T-cell (primary cell): ENCODE measurements at places on chromosomes 6 and 20.

GRCh38 chr6:160238278-160238711 is 20.3 kb downstream of the SLC22A2 start:
- H3K27me3 ChIP-seq, result peaks cover 4% of the 10 kb centered on the region
- H3K36me3 ChIP-seq, result no peaks in the 10 kb centered on the region
- no peaks in the 10 kb centered on the region for H3K4me1 ChIP-seq
- no peak overlapping the region for H3K4me3 ChIP-seq
- no peak overlapping the region for H3K27ac ChIP-seq

- H3K27me3 ChIP-seq, result no peaks in the 10 kb centered on the region
- H3K27ac ChIP-seq, result no peak overlapping the region
- no peaks in the 10 kb centered on the region for H3K4me1 ChIP-seq
Observed at GRCh38 chr6:88238065-88238464, 71.9 kb upstream of the CNR1 start.

- no peaks in the 10 kb centered on the region for H3K4me1 ChIP-seq
- no peaks in the 10 kb centered on the region for H3K27me3 ChIP-seq
- no peak overlapping the region for H3K4me3 ChIP-seq
Observed at GRCh38 chr20:59214606-59215547, 51.3 kb downstream of the ZNF831 start.

- H3K27ac ChIP-seq, result no peak overlapping the region
- H3K4me1 ChIP-seq, result peaks cover 9% of the 10 kb centered on the region
- H3K27me3 ChIP-seq, result no peaks in the 10 kb centered on the region
- no peak for DNase-seq
Observed at GRCh38 chr6:157672726-157673412, 150.2 kb upstream of the SNX9 start.

- DNase-seq, result no peak
- H3K4me1 ChIP-seq, result no peaks in the 10 kb centered on the region
- no peak overlapping the region for H3K4me3 ChIP-seq
- H3K27me3 ChIP-seq, result no peaks in the 10 kb centered on the region
Observed at GRCh38 chr6:12001004-12001705, 11.0 kb upstream of the HIVEP1 start.

GRCh38 chr6:36780442-36781177 is 58.6 kb downstream of the CPNE5 start:
- no peak for DNase-seq
- no peaks in the 10 kb centered on the region for H3K4me1 ChIP-seq
- H3K27me3 ChIP-seq, result peaks cover 11% of the 10 kb centered on the region
- no peak overlapping the region for H3K27ac ChIP-seq

- no peaks in the 10 kb centered on the region for H3K36me3 ChIP-seq
- no peak overlapping the region for H3K4me3 ChIP-seq
- no peaks in the 10 kb centered on the region for H3K27me3 ChIP-seq
- no peak for DNase-seq
- no peak overlapping the region for H3K27ac ChIP-seq
Observed at GRCh38 chr6:64224819-64225218, 589.2 kb downstream of the PHF3 start.

- peaks cover 37% of the 10 kb centered on the region for H3K4me1 ChIP-seq
- no peaks in the 10 kb centered on the region for H3K27me3 ChIP-seq
- peaks cover 8% of the 10 kb centered on the region for H3K36me3 ChIP-seq
- H3K27ac ChIP-seq, result peak overlapping the region; percentile 99
- peak; percentile 17 for DNase-seq
Observed at GRCh38 chr6:137871831-137872454, 4.9 kb downstream of the TNFAIP3 start.

DNA sequence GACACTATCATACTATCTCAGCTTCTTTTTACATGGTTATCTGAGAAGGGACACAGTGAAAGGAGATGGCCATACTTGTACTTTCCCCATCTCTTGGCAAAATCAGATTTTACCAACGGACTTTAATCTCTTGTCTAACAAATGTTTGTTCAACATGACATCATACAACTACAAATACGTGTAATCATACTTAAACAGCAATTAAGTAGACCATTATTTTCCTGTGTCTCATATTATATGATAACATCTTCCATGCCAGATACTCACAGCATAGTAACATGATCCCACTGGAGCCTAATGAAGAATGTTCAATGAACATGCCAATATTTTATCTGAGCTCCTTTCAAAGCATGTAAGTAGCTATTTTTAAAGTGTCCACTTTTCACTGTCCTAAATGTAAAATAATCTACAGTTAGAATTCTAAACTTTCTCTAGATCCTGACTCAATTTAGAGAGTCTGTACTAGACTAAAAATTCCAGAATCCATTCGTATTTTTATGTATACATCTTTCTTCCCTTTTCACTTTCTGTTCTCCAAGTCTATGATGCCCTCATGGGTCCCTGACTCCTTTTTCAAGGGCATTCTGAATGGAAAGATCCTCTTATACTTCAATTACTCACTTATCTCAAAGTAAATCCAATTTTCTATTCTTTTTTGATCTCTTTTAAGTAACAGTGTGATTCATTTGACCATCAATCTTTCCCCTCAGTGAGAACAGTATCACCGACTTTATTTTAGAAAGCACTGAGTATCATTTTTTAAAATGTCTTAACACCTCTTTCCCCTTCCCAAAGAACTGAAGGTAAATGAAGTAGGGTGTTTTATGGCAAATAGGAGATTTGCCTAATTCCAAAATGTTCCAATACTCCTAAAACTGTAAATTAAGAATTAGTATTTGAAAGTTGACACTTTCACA is 133.5 kb downstream of the CDK19 start:
- H3K27me3 ChIP-seq, result no peaks in the 10 kb centered on the region
- no peak overlapping the region for H3K27ac ChIP-seq
- no peaks in the 10 kb centered on the region for H3K36me3 ChIP-seq
- DNase-seq, result no peak
- no peak overlapping the region for H3K4me3 ChIP-seq

DNA sequence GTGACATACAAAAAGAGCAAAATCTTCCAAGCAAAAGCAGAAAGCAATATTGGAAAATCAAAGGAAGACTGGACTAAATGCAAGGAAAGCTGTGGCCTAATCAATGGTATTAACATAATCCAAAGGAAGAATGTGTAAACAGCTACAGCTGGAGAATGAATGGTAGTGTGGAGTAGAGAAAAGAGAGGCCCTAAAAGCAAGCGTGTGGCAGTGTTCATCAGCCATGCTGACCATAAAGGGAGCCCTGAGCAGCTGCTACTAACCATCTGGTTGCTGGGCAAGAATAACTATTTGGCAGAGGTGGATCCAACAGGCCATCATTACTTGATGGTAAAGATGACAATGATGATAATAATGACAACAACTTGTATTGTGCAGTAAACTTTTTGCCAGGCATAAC is 148.5 kb upstream of the BEND6 start:
- H3K27ac ChIP-seq, result no peak overlapping the region
- no peaks in the 10 kb centered on the region for H3K4me1 ChIP-seq
- no peaks in the 10 kb centered on the region for H3K27me3 ChIP-seq
- H3K4me3 ChIP-seq, result no peak overlapping the region
- no peaks in the 10 kb centered on the region for H3K36me3 ChIP-seq

DNA sequence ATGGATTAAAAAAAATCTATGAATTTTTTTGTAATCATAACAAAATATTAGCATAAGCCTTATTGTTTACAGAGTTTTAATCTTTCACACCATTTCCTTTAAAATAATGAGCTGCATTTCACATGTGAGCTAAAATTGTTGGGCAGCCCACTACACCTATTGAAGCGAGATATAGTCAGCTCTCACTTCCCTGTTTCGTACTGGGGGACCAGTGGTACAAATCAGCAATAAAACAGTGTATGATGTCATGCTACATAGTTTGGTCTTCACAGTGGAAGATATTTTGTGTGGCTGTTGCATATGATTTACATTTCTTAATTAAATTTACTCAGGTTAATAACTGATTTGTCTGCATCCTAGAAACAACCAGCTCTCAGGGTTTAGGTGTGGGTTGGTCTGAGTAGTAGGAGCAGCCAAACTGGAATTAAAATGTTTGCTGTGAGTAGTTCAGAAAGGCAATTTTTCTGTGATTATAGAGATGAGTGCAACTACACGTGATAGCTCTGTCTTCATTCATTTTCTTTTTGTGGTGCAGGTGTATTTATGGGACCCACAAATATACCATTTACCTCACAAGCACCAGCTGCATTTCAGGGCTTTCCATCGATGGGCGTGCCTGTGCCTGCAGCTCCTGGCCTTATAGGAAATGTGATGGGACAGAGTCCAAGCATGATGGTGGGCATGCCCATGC is 99.3 kb downstream of the B3GAT2 start:
- H3K4me1 ChIP-seq, result no peaks in the 10 kb centered on the region
- no peak overlapping the region for H3K4me3 ChIP-seq
- no peaks in the 10 kb centered on the region for H3K27me3 ChIP-seq
- DNase-seq, result no peak
- no peak overlapping the region for H3K27ac ChIP-seq

DNA sequence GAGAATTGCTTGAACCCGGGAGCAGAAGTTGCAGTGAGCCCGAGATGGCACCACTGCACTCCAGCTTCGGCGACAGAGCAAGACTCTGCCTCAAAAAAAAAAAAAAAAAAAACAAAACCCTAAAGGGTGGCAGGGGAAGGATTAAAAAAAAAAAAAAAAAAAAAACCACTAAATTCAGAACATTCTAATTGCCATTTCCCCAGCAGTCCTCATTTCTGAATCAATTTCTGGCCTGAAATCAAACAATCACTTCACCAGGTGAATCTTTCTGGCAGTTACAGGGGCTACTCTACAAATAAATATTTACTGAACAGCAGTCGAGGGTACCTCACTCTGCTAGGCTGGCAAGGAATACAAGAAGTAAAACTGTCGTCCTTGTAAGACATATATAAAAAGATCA is 1.2 kb downstream of the UQCC1 start:
- peaks cover 10% of the 10 kb centered on the region for H3K4me1 ChIP-seq
- DNase-seq, result no peak
- no peak overlapping the region for H3K4me3 ChIP-seq
- no peaks in the 10 kb centered on the region for H3K27me3 ChIP-seq

DNA sequence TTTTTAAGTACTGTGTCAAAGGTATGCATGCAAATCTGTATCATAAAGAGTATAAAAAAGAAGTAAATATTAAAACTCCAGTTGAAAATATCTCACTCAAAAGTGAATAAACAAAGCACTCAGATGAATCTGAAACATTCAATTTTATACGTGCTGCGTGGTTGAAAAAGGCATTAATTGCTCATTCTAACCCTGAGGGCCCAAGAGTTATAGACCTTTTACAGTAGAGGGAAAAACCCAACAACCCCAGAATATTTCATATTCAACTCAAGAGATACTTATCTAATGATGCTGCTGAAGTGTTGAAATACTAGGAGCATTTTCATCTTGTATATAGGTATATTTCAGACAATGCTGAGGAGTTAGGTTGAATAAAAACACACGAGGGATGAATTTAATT is 862.8 kb upstream of the CITED2 start:
- no peaks in the 10 kb centered on the region for H3K36me3 ChIP-seq
- H3K4me1 ChIP-seq, result no peaks in the 10 kb centered on the region
- H3K4me3 ChIP-seq, result no peak overlapping the region
- no peaks in the 10 kb centered on the region for H3K27me3 ChIP-seq
- H3K27ac ChIP-seq, result no peak overlapping the region

GRCh38 chr20:920311-920710 is 4.2 kb upstream of the ANGPT4 start:
- no peaks in the 10 kb centered on the region for H3K36me3 ChIP-seq
- H3K4me3 ChIP-seq, result no peak overlapping the region
- H3K4me1 ChIP-seq, result no peaks in the 10 kb centered on the region
- DNase-seq, result no peak
- H3K27me3 ChIP-seq, result no peaks in the 10 kb centered on the region

GRCh38 chr20:39117491-39117890 is 155.3 kb downstream of the DHX35 start:
- no peaks in the 10 kb centered on the region for H3K36me3 ChIP-seq
- DNase-seq, result no peak
- no peak overlapping the region for H3K27ac ChIP-seq
- H3K27me3 ChIP-seq, result peaks cover 31% of the 10 kb centered on the region
- no peaks in the 10 kb centered on the region for H3K4me1 ChIP-seq

DNA sequence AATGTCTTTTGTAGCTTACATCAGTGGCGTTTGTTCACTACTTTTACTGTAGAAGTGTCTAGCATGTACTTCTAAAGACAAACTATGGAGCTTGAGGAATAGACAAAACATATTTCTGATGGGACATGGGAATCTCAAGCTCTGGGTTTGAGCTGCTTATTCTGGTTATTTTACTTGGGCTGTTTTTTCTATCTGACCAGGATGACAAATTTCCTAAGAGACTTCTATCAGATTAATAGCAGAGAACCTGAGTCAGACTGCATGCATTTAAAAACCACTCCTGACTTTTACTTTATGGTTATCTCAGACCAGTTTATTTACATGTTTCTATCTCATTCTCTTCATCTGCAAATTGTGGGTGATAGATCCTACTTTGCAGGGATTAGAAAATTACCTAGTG is 1282.3 kb upstream of the GJE1 start:
- H3K27ac ChIP-seq, result no peak overlapping the region
- no peak for DNase-seq
- H3K4me3 ChIP-seq, result no peak overlapping the region
- no peaks in the 10 kb centered on the region for H3K27me3 ChIP-seq
- H3K4me1 ChIP-seq, result no peaks in the 10 kb centered on the region

DNA sequence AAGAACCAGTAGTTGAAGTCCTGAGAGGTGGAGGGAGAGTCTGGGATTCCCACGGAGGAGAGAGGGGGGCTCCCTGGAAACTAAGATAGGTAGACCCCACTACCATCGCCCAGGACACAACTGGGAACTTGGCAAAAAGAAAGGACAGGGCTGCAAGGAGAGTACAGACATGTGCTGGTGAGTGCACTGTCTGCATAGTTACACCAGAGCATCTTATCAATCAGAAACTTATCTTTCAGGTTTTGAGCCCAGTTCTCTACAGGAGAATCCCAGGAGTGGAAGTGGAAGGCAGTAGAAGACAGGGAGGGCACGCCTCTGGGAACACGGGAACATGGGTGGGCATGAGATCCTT is 12.2 kb downstream of the NFKBIL1 start:
- no peak for DNase-seq
- no peaks in the 10 kb centered on the region for H3K36me3 ChIP-seq
- peak overlapping the region; percentile 36 for H3K4me3 ChIP-seq
- peak overlapping the region; percentile 81 for H3K27ac ChIP-seq
- peaks cover 66% of the 10 kb centered on the region for H3K4me1 ChIP-seq

GRCh38 chr6:111780393-111780792 is 92.9 kb downstream of the FYN start:
- H3K4me1 ChIP-seq, result peaks cover 35% of the 10 kb centered on the region
- peak overlapping the region; percentile 73 for H3K27ac ChIP-seq
- H3K36me3 ChIP-seq, result peaks cover 3% of the 10 kb centered on the region
- no peak for DNase-seq

GRCh38 chr20:56922497-56922896 is 293.4 kb downstream of the TFAP2C start:
- peaks cover 22% of the 10 kb centered on the region for H3K27me3 ChIP-seq
- H3K27ac ChIP-seq, result no peak overlapping the region
- H3K36me3 ChIP-seq, result no peaks in the 10 kb centered on the region
- no peak for DNase-seq
- no peaks in the 10 kb centered on the region for H3K4me1 ChIP-seq
